ENCODE measurements at places on chromosomes 1 and 21.
A peak's percentile ranks its signal among the peaks of the same experiment; 100 is the strongest.

DNA sequence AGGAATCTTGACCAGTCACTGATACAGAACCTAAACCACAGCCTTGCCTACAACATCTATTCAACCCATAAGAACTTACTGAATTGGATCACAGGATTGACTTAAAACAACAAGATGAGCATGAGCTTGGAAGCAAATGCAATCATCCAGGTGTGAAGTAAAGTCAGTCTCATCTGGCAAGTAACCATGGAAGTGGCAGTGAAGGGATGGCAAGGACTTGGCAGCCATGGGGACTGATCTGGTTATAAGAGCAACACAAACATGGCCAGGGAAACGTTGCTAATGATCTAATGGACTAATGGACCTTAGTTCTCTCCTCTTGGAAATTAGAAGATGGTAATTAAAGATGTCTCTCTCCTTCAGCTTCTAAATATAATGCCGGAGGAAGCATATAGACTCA, 133.1 kb downstream of the VAV3 start:
- no peak for DNase-seq

GRCh38 chr1:38451541-38451993, 405.0 kb upstream of the POU3F1 start:
- no peak for DNase-seq

GRCh38 chr1:100583827-100584226, 45.9 kb downstream of the GPR88 start:
- DNase-seq: no peak

- no peak for DNase-seq
Observed at GRCh38 chr1:66069976-66070876, 277.5 kb downstream of the PDE4B start.

DNA sequence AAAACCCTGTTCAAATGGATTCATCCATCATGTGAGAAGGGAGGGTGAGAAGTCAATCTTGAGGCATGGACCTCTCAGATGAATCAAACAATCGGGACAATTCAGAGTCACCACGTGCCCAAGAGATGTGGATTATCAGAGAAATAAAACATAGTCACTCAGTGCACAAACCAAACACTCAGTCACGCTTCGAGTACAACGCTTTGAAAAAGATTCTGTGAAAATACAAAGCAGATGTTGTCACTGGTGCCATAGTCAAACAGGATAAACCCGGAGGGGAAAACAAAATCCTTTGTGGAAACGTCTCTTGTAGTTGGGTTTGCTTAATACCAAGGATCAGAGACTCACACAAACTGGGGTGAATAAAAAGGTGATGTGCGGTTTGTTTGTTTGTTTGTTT, 188.4 kb downstream of the RRAGC start:
- no peak for DNase-seq

- DNase-seq: no peak
Observed at GRCh38 chr1:204350312-204350711, 9.4 kb downstream of the PLEKHA6 start.

GRCh38 chr1:150875197-150876118, 941 bp downstream of the ARNT start:
- DNase-seq: peak; percentile 31

- DNase-seq: no peak
Observed at GRCh38 chr1:56167596-56167995, 411.8 kb downstream of the PLPP3 start.

DNA sequence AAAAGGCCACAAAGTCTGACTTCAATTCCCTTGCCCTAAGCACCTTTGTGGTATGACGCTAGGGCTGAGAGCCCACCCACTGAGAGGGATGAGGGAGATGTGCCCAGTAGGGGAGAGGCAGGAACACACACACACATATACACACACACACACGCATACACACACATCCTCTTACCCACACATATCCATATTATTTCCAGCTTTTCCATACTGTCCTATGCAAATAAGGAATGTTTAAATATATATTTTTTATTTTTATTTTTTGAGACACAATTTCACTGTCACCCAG, 3.0 kb downstream of the RAB25 start:
- DNase-seq: no peak

- DNase-seq: no peak
Observed at GRCh38 chr1:30754684-30755171, 2.8 kb downstream of the LAPTM5 start.

- DNase-seq: no peak
Observed at GRCh38 chr1:15636436-15636835, 19.2 kb downstream of the DDI2 start.

GRCh38 chr1:57788313-57788712, 364.5 kb upstream of the DAB1 start:
- no peak for DNase-seq

GRCh38 chr21:41815652-41816582, 49.1 kb upstream of the RIPK4 start:
- no peak for DNase-seq

- DNase-seq: no peak
Observed at GRCh38 chr1:205360891-205361290, 4.2 kb upstream of the KLHDC8A start.

- DNase-seq: no peak
Observed at GRCh38 chr1:2274231-2274928, 46.3 kb downstream of the SKI start.

GRCh38 chr1:219173434-219173757, 282 bp upstream of the LYPLAL1 start:
- no peak for DNase-seq

GRCh38 chr21:29547998-29548397, 249.3 kb downstream of the BACH1 start:
- DNase-seq: no peak

DNA sequence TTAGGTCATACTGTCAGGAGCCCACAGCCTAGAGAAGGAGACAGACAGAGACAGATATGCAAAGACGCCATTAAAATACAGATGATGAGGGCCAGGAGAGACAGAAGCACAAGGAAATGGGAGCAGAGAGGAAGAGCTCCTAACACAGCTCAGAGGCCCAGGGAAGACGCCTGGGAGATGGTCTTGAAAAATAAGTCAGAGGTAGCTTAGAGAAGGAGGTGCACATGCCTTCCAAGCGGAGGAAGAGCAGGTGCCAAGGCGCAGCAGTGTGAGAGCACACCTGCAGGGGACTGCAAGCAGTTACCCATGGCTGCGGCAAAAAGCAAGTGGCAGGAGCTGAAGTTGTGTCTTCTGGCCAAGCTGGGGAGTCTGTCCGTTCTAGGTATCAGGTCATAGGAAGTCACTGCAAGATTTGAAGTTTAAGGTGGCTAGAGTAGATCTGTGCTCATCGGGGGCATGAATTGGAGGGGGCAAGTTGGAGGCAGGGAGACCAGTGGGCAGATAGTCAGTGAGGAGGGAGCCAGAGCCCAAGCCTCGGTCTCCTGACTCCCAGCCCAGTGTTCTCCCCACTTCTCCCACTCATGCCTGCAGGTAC, 1.3 kb upstream of the TRABD2B start:
- DNase-seq: no peak

DNA sequence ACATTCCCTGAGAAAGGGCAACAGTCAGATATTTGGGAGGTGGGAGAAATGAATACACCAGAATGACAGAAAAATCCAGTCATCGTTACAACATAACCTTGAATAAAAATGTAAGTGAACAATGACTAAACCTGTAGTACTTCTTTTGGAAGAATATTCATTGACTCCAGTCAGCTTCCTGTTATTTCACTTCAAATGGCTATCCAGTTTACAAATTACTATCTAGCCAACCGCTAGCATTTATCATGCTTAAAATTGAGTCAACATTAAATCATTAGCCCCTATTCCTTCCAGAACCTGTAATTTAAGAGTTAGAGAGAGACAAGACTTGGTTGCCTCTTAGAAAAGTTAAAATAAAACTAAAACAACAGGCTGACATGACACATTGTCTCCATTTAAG, 33.6 kb downstream of the WLS start:
- no peak for DNase-seq

DNA sequence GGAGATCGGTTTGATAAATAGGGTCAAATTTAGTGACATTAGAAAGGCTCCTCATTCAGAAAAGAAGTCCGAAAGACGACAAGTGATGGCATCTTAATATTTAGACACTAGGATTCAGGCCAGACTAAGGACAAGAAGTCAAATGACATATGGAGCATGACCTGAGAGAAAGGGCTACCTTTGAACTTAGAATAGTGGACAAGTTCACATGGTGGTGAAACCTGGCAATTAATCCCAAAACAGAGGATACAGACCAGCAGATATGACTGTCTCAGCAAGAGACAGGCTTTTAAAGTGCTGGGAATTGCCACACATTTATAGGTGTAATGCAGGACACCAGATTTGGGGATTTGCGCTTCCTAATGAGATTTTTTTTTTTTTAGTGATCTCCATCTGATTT, 145.2 kb downstream of the ZP4 start:
- DNase-seq: no peak

- no peak for DNase-seq
Observed at GRCh38 chr21:44348861-44349260, 4.6 kb upstream of the TRPM2 start.

GRCh38 chr1:194215448-194215847, 1029.0 kb upstream of the B3GALT2 start:
- no peak for DNase-seq

DNA sequence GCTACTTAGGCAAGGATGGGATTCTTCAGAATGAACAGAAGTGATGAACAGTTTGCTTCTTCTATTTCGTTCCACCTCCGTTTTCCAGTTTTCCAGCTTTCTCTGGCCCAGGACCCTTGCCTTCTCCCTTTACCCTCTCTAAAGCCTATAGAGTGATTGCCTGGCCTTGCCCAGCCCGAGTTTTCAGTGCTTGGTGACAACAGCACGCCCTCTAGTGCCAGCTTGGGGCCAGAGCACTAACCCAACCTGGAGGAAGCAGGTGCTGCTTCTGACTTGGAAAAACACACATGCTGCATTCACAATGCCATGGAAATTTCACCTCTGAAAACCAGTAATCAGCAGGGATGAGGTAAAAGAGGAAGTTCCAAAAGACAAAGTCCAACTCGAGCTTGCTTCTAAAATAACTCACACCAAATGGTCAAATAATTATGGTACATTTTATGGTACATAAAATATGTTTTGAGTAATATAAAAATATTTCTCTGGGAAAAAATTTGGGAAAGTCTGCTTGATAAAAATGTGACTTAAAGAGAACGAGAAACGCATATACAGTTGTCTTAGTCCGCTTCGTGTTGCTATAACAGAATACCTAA, 26.1 kb downstream of the UBE2T start:
- DNase-seq: peak; percentile 81

Measured in small intestine (tissue), 16 donors.